D341Med (cell line): ENCODE measurements at places on chromosomes 4 and X.

DNA sequence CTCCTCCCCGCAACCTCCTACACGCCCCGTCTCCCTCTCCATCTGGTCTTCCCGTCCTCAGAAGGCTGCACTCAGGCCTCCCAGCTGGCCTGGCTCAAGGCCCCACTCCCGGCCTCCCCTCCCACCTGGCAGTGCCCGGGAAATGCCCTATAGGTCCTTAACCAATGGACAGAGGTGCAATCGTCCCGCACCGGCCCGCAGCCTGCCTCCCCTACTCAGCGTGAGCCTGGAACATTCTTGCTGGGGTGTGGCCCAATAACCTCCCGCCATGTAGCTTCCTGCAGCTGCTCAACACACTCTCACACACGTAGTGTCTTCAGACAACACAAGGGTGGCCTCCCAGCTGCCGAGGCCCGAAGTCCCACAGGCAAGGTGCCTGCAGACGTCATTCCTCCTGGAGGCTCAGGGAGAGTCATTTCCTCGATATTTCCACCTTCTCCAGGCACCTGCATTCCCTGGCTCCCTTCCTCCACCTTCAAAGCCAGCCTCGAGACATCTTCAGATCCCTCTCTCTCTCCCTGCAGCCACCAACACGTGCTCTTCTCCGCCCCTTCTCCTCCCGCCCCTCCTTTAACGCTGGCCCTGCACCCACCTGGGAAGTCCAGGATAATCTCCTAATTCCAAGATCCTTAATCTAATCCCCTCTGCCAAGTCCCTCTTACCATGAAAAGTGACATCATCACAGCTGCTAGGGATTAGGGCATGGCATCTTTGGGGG lies 56.2 kb downstream of the ADRA2C start:
- DNase-seq = no peak

DNA sequence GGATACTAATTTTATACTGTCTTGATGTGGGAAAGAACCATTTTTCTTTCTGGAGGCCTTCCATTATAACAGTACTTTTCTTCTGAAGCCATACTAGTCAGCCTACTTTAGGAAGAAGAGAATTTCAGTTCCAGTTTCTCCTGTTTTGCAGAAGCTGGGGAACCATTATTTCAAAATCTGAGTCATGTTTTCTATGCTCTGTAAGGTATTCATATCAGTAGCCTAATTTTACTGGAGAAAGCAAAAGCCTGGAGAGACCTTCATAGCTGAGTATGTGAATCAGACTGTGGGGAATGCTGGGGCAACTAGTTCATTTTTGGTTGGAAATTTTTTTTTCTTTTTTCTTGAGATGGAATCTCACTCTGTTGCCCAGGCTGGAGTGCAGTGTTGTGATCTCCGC lies 22.4 kb downstream of the AFF1 start:
- no peak for DNase-seq

DNA sequence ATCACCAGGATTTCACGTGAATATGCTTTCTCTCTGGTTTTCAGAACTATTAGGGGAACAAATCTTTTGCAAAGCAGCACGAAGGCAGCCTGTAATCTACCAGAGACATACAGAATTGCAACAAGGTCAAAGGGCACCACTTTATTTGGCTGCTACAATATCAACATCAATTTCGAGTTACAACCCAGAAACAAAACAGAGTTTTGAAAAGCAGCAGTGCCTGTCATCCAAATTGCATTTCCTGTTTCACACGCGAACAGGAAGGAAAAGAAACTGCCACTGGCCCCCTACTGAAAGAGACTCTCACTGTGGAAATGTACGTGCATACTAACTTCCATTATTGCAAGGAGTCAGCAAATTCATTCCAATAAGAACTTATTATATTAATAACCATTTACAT lies 17.1 kb upstream of the C1QTNF7 start:
- DNase-seq = no peak

DNA sequence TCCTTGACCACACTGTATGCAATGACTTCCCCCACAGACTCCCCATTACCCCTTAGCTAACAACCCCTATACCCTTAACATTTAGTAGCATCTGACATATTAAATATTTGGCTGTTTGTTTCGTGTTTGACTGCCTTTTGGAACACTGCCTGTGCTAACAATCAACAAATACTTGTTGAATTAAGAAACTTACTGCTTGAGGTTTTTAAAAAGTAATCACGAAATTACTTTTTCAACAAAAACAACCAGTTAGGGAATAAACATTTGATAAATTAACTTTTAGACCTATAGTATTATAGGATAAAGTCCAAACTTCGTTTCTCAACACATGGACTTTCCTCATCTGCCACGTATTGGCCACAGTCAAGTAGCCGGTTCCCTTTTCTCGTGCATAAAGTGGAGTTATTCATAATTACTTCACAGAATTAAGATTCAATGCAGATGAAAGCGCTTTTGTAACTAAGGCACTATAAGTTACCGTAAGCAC lies 555 bp upstream of the ELMOD2 start:
- DNase-seq = no peak

- DNase-seq = no peak
Measured at GRCh38 chrX:140157611-140158010, 192.3 kb upstream of the CXorf66 start.

DNA sequence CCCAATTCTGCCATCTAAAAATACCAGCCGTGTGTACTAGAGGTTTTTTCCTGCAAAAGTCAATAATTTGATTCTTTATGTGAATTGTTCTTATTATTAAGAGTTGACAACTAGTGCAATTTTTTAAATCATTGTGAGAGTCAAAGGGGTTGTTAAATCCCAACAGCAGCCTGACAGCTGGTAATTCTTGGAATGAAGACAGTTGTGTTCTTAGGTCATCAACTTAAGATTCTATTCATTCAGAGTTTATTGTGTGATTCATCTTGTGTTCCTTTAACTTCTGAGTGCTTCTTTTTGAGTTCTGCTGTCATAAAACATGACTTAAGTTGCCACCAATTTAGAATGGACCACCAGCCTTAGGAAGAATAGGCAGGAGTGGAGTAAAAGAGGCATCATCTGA lies 329.0 kb downstream of the NAF1 start:
- DNase-seq = no peak

- DNase-seq = no peak
Measured at GRCh38 chrX:101550362-101550750, at the start of gene ARMCX1. Gene ARMCX1, plus strand, starts transcription at chrX:101550547. Its CDS starts 2,384 bp downstream, at chrX:101552931.

- no peak for DNase-seq
Measured at GRCh38 chr4:181259081-181259709, 984.0 kb upstream of the TENM3 start.

GRCh38 chr4:113094331-113094730 lies 44.9 kb downstream of the ANK2 start:
- DNase-seq = no peak

DNA sequence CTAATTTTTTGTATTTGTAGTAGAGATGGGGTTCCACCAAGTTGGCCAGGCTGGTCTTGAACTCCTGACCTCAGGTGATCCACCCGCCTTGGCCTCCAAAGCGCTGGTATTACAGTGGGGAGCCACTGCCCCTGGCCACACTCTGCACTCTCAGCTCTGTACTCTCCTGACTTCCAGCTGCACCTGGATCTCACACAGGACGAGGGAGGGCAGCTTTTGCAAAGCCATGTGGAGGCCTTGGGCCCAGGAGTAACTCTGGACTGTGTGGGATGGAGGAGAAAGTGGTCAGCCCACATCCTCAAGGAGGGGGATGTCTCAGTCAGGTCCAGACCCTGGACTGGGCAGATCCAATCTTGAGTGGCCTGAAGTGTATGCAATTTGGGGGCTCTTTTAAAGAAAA lies 23.0 kb downstream of the NAT8L start:
- DNase-seq = peak; percentile 19

DNA sequence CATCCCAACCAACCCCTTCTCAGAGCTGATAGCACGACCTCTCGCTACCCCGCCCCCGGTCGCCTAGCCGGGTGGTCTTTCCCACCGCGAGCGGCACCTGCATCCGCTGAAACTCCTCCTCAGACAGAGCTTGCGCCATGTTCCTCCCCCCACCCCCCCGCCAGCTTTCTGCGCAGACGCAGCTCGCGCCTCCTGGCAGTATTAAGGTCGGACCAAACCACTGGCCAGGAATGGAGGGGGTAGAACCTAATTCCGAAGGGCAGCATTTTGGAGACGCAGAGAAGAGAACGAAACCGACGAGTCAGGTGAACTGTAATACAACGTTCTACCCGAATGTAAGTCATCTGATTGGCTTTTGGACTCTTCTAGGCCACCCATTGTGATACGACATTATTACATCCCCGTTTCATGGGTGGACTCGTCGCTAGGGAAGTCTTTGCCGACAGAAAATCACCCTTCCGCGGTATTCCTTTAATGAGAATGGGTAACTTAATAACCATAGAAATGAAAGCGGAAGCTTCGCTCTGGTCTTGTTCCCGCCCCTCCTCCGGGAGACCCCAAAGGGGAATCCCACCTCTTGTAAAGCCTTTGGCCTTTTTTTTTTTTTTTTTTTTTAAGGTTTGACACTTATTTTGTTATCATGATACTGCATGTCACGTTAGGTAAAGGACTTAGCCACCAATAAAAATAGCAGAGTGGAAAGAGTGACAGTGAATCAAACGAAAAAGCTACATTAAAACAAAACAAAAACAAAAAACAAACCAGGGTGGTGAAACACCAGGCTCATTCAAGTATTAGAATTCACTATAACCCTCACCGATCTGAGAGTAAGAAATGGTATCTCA lies at the start of gene GRIPAP1:
TSS of gene GRIPAP1 (minus strand) at position 174 of the 845 bp plus-strand sequence. CDS start at position 139, 35 bp downstream.
- peak; percentile 87 for DNase-seq

DNA sequence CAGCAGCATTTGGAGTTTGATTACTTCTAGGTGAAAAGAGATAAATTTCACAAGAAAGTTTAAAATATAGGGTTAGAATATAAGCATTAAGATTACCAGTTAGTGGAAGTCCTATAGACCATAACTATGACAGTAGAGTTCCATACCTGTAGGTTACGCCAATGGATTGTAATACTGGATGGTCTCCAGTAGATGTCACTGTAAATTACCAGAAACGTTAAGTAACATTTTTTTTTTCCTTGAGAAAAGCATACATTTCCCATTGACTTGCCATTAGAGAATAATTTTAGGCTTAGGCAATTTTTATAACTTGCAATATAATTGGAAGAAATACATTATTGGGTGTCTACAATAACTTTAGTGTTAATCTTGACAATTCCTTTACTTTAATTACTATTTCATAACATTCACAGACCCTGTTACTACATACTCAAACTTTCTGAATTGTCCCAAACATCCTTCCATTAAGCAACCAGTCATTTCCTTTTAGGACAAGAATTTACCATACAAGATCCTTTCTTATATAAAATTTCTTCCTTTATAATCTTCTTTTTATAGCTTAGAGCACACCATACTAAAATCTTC lies 304.1 kb upstream of the TECRL start:
- peak; percentile 26 for DNase-seq

DNA sequence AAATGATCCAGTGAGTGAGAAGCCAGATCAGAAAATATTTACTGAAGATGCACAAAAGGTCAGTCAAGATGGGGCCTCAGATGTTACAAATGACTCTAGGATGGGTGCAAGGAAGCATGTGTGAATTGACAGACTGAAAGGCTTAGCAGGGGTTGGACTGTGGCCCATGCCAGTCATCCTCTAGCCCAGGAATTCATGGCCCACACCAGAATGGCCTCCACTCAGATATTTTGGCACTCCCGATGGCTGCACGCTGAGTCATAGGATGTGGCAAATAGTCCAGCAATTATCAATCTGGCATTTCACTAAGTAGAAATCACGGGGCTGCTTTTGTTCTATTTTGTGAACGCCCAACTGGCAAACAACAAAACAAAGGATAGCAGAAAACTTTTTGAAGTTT lies 406.5 kb downstream of the IQCM start:
- DNase-seq = no peak
